ENCODE measurements at places on chromosomes 3 and 15.
A peak's percentile ranks its signal among the peaks of the same experiment; 100 is the strongest.

DNA sequence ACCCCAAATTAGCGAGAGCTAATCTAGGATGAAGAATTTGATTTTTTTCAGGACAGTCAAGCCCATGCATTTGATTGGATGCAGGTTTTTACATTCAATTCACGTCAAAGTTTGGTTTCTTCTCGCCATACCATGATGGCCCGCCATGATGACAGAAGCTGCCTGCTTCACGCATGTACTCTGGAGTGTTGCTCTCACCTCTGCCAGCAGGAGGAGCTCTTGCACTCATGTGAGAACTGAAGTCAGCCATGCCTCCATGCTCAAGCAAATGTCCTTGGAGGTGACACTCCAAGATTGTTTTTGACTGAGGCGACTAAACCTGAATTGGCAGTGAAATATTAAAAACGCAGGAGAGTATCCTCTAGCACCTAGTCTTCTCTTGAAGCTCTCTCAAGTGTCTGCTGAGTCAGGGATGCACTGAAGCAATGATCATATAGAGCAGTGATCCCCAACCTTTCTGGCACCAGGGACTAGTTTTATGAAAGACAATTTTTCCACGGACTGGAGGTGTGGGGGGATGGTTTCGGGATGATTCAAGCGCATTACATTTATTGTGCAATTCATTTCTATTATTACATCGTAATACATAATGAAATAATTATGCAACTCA, 120.9 kb downstream of the SAMMSON start:
- DNase-seq = peak; percentile 36

DNA sequence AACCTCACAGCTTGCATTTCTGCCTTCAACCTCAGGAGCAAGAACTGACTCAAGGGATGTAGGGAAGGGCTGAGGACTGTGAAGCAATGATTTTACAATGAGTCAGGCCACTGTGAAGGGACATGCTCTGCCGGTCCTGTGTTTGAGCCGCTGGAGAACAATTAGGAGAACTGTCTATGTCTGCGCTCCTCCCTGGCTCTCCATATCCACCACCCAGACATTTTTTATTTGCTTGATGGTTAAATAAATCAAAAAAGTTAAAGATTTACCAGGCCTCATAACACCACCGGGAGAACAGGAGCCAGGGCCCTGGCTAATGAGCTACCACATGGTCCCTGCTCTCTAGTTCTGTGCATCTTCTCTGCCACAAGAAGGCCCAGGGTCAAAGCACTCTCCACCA, 29.6 kb downstream of the SEC61A1 start:
- no peak for DNase-seq

- DNase-seq = no peak
These were observed 103.2 kb upstream of the IQSEC1 start for GRCh38 chr3:13176445-13176844.

DNA sequence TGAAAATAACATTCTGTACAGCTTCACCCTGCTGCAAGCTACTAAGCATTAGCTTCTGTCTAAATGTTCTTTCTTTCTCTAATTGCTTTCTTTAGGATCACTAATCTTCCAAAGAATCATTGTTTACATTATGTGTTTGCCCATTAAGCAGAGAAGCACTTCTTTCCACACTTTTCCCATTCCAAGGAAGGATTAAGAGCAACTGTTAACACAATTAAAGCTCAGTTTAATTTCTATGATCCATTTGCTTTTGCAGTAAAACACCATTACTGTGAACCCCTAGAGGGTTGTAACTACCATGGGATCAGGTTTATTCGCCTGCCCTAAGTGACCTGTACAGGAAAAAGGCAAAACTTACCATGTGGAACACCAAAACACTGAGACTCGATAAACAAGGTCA, 125.8 kb upstream of the ZNF385D start:
- DNase-seq = no peak

DNA sequence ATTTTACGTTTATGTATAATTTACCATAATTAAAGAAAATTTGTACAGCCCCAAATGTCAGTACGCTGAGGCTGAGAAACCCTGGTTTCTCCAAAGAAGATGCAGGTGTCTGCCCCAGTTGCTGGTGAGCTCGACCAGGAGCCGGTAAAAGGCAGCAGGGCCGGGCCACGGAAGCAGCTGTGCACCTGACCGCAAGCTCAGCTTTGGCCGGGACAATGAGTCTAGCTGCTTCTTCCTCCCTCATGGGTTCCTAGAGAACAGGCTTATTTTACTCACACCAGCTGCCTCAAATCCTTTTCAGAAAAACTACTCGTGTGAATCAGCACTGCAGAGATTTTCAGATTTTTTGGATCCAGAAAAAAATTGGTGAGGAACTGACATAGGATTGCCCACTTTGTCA, 18.0 kb upstream of the ZXDC start:
- DNase-seq = no peak

GRCh38 chr3:150314248-150315004, 93.7 kb upstream of the TSC22D2 start:
- no peak for DNase-seq

- no peak for DNase-seq
These were observed 78.3 kb downstream of the RSL24D1 start for GRCh38 chr15:55118344-55118870.

- DNase-seq = no peak
These were observed 14.5 kb downstream of the TKT start for GRCh38 chr3:53240989-53241972.

DNA sequence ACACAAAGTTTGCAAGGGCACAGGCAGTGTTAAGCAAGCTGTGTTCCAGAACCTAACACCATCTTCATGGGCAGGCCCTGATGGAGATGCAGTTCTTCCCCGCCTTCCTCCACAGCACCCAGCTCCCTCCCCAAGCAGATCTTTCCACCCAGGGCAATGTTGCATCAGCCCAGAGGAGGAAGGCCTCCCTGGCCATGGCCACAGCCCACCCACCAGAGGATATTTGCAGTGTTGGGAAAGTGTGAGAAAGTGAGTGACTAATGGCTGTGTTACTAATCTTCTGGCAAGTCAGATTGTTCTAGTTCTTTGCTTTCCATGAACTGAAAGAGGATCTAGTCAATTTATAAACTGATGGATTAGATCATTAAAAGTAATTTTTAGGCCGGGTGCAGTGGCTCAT, 42.0 kb upstream of the ATP10A start:
- DNase-seq = no peak

- DNase-seq = no peak
These were observed 156.6 kb upstream of the NUDT16 start for GRCh38 chr3:131224886-131225550.

DNA sequence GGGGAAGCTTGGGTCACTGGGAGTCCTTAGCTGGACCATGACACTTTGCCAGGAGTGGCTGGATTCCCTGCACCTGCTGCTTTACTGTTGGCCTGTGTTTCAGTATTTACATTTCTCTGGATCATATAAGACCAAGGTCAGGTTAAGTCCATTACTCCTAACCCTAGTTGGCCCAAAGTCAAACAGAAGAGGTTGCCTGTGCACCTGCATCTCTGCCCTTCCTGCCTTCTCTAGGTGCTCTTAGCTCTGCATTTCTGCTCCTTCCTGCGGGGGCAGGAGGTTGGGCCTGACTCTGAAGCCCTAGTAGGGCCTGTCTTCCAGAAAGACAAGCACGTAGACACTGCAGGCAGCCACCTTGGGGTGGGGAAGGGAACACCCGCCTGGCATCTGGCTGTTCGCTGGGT, 124.3 kb downstream of the RPLP1 start:
- no peak for DNase-seq

- DNase-seq = no peak
These were observed 33.9 kb downstream of the ZBBX start for GRCh38 chr3:167346171-167346570.

DNA sequence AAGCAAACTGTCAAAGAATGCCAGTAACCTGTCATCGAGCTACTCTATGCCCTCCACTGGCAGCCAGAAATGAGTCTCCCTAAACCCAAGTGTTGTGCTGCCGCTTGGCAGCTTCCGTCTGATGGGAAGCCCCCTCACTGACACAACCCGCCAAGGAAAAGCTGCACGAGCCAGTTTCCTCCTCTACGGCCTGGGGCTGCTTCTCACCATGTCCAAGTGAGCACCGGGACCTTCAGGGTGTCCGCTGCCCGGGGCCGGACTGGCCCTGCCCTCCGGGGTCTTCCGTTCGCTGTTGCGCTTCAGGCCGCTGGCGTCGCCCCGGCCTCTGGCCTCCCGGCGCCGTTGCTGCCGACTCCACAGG, 490 bp downstream of the TOMM70 start:
- DNase-seq = no peak

DNA sequence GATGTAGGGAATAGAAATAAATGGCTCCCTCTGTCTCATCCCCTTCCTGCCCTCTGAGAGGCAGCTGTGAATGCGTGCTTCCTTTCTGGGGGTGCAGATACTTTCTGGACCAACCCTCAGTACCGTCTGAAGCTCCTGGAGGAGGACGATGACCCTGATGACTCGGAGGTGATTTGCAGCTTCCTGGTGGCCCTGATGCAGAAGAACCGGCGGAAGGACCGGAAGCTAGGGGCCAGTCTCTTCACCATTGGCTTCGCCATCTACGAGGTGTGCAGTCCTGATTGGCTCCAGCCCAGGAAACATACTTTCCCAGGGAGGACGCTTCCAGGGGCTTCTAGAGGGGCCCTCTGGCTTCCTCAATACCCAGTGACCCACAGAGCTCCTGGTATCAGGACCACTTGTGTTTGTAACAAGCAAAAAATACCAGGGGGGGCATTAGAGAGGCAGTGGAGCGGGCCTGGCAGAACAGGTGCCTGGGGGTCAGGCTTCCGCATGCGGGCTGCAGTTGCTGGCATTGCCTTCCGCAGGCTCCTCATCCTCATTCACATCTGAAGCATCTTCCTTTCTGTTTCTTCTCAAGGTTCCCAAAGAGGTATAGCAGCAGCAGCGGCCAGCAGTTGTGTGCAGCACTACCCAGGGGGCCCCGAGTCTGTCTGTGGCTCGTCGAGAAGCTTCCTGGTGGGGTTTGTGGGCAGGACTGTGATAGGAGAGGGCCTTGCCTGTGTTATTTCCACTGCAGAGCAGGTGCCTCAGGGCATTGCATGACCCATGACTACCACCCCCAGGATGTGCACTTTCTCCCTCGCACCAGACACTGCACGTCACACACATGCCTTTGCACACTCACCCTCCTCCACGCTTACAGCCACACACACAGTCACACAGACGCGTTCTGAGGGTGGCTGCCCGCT, 42.5 kb downstream of the CAPN3 start:
- no peak for DNase-seq

DNA sequence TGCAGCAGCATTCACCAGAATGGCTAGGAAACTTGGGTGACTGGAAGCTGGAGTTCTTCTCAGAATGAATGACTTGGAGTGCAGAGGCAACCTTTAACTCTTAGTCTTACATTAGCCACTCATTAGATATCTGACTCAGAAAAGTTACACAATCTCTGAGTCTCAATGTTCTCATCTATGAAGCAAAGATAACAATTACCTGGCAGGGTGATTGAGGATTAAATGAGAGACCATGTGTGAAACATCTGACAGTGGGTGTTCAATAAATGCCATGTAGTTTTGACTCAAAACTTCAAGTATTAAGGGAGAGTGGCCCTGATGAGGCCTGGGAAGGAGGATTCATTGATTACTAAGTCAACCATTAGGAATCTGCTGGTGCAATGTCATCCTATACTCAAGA, 48.3 kb downstream of the MRPL3 start:
- DNase-seq = no peak

DNA sequence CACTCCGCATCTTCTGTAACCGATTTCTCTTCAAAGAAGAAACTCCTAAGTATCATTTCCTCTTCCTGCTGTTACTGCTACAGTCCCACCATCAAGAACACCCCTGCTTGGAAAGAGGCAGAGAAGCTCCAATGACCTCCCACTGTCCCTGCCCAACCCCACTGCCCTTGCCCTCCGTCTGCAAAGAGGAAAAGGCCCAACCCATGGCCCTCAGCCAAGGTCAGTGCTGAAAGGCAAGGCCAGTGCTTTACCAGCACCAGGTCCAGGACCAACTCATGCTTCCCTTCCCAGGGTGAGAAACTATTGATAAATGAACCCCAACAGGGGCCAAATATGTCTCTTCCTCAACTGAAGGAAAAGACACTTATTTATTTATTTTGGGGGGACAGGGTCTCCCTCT, 22.5 kb downstream of the FAM240A start:
- no peak for DNase-seq

GRCh38 chr3:186487819-186488218, 56.4 kb downstream of the CRYGS start:
- DNase-seq = no peak

DNA sequence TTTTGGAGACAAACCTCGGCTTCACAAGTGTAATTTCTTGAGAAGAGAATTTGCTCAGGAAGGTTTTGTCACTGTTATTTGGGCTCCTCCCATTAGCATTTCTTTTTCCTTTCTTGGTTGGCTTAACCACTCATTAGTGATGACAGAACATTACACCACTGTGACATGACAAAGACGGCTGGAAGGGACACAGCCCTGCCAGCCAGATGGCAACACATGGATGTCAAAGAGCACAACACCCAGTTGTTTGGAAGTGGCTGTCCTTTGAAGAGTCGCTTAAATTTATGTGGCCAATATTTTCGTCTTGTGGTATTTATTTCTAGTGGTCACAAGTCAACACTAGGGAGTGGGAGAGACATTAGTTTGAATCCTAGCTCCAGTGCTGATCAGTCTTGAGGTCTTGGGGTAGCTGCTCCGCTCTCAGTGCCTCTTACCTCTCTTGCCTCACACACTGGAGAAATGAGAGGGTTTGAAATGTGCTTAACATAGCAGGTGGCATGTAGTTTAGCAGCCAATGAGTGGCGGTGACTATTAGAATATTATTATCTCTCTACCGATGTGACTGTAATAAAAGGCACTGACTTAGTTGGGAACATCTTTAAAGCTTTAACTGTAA, 92.8 kb downstream of the FRMD4B start:
- no peak for DNase-seq

DNA sequence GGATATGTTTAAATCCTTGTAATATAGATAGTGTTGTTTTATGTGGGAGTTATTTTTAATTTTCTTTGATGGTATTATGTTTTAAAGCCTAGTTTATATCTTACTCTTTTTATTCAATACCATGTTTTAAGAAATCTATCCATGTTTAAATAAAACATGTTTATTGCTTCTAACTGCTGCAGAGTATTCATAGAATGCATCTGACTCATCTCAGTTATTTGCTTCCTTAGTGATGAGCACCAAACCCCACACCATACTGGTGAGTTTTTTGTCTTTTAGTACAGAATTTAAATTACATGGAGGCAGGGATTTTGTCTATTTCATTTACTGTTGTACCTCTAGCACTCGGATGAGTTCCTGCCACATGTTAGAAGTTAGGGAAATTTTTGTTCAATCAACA, 209.2 kb downstream of the NSUN3 start:
- no peak for DNase-seq
